ENCODE measurements at places on chromosomes 4 and X.

GRCh38 chrX:17299206-17299605 is 75.8 kb upstream of the NHS start:
- no peak for DNase-seq

DNA sequence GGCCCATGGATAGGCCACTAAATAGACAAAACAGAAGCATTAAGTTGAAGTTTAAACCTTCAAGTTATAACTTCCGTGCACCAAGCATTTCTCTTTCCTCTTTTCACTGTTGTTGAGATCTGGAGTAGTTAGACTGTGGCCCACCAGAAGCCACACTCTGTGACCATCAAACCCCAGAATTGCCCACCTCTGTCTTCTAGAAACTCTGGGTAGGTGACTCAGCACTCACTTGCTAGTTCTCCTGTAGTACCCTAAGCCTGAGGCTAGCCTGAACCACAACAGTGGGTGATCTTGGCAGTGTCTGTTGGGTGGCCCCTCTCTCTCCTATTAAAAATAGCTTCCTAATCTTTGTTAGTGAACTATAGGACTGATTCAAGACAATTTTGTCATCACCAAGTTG is 24.6 kb upstream of the CD40LG start:
- DNase-seq = no peak

GRCh38 chr4:108301545-108302251 is 133.0 kb upstream of the LEF1 start:
- no peak for DNase-seq

DNA sequence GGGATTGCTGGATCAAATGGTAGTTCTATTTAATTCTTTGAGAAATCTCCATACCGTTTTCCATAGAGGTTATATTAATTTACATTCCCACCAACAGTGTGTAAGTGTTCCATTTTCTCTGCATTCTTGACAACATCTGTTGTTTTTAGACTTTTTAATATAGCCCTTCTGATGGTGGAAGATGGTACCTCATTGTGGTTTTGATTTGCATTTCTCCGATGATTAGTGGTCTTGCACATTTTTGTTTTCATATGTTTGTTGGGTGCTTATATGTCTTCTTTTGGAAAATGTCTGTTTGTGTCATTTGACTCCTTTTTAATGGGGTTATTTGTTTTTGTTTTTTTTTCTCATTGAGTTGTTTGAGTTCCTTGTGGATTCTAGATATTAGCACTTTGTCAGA is 75.3 kb upstream of the PUDP start:
- no peak for DNase-seq

- DNase-seq = no peak
These were observed 6.7 kb upstream of the ZCCHC18 start for GRCh38 chrX:104105330-104106262.

- DNase-seq = no peak
These were observed 36.8 kb downstream of the ACSL4 start for GRCh38 chrX:109696146-109696740.

DNA sequence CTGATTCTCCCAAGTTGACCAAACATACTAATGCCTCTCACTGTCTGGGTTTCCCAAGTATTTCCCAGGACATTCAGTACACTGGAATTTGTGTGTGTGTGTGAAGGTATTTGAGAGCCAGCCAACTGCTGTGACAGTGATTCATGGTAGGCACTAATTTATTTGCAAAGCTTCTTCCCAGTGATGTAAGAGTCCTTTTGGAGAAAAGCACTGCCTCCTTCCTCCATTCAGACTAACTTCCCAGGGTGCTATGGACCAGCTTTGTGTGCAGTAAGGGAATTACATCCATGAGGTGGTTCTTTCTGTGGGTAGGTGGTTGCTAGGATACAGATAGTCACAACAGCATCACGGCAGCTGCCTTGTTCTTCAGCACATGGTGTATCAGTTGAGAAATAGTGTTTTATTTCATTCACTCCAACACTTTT is 8.7 kb downstream of the EGF start:
- DNase-seq = no peak

- no peak for DNase-seq
These were observed 36.9 kb downstream of the CCDC158 start for GRCh38 chr4:76384052-76384451.

- no peak for DNase-seq
These were observed 25.3 kb downstream of the SMIM20 start for GRCh38 chr4:25939330-25939729.

DNA sequence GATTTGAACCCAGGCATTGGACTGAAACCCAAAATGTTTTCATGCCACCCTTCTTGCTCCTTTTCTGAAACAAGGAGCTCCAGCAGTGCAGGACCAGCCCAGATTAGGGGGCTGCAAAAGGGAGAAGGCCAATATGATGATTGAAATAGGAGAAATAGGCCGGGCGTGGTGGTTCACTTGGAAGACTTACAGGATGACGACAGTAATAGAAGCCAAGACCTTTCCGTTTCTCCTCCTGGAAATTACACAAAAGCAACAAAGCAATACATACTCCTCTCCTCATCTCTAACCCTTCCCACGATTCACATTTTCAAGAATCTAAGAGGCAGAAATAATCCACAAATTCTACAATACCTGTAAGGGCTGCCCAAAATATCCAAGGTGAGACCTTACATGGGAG is 90.8 kb downstream of the ANAPC4 start:
- no peak for DNase-seq

- DNase-seq = no peak
These were observed 70.2 kb upstream of the EFNB1 start for GRCh38 chrX:68758671-68759070.

- DNase-seq = no peak
These were observed 58.3 kb upstream of the HPGD start for GRCh38 chr4:174580597-174580996.
